ENCODE measurements at places on chromosomes 12 and 14.
A peak's percentile ranks its signal among the peaks of the same experiment; 100 is the strongest.

DNA sequence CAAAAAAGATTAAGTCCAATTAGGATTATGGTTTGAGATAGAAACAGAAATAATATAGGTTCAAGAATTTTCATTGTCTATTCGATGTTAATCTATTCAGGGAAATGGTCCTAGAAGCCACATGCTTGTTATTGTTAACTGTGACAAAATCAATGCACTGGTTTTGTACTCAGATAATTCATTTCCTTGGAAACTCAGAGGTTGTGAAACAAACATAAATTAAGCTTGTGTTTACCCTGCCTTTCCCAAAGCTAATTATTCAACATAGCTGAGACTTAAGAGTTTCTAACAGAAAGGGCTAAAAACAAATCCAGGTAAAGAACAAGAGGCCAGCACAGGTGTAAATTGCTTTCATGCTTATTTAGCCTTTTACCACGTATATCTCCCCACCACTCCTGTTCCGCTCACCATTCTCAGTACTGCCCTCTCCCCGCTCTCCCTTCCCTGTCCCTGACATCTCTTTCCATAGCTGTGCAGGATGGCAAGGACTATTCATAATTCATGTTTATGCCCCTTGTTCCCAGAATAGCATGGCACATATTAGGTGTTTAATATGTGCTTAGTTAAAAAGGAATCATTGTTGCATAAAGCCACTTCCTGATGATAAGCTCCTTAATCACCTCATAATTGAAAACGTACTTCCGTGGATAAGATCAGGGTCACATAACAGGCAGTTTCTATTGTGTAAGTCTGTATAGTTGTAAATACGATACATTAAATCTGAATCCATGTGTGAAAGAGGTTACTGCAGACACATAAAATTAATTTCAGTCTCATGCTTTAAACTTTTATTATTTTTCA is 131.8 kb upstream of the USP15 start:
- DNase-seq, result no peak

DNA sequence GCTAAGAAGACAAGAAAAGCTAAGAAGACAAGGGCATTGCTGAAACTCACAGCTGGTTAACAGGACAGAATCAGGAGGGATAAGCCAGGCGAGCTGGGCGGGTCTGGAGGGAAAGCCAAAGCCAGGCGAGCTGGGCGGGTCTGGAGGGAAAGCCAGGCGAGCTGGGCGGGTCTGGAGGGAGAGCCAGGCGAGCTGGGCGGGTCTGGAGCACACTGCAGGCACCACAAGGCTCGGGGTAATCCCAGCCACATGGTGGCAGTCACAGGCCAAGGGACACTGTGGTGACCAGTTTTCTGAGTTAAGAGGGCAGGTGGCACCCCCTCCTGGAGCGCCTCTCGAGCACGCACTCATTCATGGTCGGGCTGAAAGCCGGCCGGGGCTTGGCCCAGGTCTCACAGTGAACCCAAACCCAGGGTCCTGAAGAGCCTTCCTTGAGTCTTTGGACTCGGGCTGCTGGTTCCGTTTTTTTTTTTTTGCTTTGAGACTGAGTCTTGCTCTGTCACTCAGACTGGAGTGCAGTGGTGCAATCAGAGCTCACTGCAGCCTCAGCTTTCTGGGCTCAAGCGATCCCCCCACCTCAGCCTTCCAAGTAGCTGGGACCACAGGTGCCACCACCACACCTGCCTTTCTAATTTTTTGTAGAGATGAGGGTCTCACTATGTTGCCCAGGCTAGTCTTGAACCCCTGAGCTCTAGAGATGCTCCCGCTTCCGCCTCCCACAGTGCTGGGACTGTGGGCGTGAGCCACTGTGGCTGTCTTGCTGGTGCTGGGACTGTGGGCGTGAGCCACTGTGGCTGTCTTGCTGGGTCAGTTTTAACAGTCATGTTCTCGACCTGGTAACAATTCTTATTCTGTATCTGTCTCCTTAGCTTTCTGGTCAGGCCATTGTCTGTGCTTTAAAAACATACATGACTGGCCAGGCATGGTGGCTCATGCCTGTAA is 40.2 kb downstream of the HSP90AA1 start:
- peak; percentile 42 for DNase-seq

DNA sequence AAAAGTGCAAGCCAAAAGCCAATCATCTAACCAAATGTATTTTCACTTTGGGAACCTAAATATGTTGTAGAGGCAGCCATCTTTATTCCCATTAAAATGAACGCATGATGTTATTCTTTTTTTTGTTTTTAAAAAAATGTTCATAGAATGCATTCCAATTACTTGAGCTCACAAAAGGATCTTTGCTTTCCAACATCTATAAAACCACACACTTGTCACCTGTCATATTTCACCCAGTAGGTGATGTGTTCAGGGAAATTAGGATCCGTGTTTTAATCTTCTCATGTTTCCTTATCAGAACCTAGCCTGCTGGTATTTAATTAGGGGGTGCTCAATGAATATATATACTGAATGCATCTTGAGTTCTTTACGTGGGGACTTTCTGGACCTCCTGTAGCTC is 13.6 kb downstream of the TTC8 start:
- no peak for DNase-seq

DNA sequence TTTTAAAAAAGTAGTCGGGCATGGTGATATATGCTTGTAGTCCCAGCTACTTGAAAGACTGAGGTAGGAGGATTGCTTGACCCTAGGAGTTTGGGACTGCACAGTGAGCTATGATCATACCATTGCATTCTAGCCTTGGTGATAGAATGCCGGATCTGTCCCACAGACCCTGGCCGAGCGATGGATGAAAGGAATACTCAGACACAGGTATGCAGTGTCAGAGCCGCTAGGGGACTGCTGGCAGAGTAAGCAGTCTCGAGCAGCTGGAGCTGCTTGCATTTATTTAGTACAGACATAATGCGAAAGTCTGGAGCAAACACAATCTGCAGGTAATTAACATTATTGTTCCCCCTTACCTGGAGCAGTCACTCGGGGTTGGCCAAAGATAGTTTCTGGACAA is 18.6 kb downstream of the AICDA start:
- no peak for DNase-seq

- no peak for DNase-seq
These were observed 379.6 kb downstream of the FLRT2 start for GRCh38 chr14:85909581-85909980.

- DNase-seq, result no peak
These were observed 12.2 kb upstream of the MYH7 start for GRCh38 chr14:23447361-23448350.

- DNase-seq, result no peak
These were observed 15.4 kb upstream of the MIA2 start for GRCh38 chr14:39218171-39218769.

DNA sequence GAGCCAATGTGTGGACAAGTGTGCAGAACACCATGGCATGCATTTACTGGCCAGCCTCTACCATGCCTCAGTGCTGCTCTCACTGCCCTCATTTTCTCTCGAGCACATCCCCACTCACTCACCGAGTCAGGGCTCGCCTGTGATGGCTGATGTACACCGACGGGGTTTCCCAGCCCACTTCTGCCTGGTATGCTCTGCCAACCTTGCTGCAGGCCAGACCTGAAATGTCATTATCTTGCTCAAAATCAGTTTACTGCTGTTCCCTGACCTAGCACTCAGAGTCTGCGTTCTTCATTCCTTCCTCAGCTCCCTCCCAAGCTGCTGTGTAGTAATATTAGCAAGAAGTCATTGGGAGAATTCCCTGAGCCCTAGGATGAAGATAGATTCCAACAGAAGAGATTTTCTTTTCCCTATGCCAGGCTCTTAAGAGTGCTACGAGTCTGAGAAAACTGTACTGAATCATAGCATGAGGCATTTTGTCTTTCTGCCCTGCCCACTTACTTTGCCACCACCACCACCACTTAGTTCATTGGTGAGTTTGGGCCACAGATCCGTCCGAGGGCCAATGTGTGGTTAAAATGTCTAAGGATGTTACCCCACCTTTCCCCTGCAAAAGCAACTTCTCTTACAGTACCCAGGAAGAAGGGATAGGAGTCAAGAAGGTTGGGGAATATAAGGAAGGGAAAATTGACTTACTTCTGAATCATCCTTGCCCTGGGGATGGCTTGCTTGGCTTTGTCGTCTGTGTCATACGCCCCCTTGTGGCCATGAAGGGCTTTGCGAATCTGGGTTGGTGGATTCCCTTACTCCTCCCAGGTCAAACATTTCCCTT is 51.0 kb downstream of the BMAL2 start:
- peak; percentile 77 for DNase-seq

DNA sequence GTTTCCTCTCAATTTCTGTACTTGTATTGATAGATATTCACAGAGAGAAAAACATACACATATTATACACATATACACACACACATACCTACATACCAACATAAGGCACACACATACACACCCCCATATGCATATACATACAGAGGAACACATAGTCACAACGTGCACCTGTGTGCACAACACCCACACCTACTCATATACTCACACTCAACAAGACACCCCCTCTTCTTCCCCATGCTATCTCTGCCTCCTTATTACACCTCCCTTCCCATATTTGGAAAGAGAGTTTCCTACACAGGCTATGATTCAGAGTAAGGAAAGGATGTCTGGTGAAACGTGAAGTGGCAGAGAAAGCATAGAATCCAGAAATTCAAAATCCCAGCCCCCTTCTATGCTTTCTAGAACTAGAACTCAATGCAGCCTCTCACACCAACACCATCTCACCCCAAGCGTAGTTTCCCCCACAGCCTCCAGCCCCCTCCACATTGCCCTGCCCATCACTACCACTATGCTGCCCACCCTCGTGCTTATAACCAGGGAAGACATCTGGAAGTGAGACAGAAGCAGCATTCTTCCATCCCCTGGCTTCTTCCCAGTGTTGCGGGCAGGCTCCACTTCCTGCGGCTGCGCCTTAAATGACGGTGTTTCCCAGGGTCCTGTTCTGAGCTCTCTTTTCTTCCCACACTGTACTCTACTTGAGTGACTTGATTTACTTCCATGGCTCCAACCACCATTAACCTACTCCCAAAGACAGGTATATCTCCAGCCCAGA is 2.4 kb downstream of the RNASE8 start:
- DNase-seq, result no peak

- DNase-seq, result no peak
These were observed 62.3 kb downstream of the GCH1 start for GRCh38 chr14:54840336-54840735.

GRCh38 chr12:130421896-130422295 is 84.2 kb downstream of the PIWIL1 start:
- DNase-seq, result no peak

- DNase-seq, result no peak
These were observed 3.1 kb downstream of the PRKAB1 start for GRCh38 chr12:119671070-119671469.

- no peak for DNase-seq
These were observed 59.4 kb downstream of the TTC7B start for GRCh38 chr14:90756755-90757345.

- DNase-seq, result no peak
These were observed 17.6 kb upstream of the A2M start for GRCh38 chr12:9133216-9133916.

DNA sequence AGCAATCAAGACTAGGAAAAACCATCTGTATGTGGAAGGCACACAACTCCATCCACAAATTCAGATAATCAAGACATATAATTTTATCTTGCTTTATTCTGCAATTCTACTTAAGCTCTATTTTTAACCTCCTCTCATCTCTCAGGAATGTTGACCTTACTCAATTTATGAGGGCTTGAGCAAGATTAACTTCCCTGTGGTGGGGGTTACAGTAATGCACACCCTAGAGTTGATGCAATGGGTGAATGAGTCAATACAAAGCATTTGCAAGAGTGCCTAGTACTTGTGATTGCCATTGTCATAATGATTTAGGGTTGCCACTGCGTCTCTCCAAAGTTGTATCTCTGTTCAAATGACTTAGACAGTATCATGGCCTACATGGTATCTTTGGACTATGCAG is 1598.4 kb upstream of the TMEM132C start:
- DNase-seq, result no peak

DNA sequence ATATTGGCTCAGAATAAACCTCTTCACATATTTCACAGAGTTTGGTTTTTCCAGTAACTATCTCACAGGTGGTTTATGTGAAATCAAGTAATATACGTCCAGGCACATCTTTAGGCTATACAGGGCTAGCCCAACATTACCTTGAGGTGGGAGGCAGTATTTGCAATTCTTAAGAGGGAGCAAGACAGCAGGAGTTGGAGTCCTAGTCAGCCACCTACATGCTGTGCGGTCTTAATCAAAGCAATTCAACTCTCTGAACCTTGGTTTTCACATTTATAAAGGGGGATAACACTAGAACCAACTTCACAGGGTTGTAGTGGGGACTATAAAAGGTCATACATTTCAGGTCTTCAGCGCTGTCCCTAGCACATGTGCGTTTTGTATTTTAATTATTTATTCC is 73.5 kb upstream of the FICD start:
- DNase-seq, result no peak

DNA sequence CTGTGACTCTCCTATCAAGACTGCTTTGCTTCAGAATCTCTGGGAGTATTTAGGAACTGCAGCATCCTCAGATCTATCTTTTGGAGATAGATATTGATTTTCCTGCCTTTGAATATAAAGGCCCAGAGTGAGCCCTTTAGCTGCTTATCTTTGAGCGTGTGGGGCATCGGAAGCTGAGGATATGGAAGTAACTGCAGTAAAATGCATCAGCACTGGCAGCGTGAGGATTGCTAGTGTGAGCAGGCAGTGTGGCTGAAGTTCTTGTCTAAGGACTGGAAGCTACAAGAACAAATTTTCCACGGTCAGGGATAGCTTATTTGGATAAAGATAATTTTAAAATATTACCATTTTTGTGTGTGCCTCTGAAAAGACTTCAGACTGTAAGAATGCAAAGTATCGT is 474.7 kb downstream of the NPAS3 start:
- no peak for DNase-seq

DNA sequence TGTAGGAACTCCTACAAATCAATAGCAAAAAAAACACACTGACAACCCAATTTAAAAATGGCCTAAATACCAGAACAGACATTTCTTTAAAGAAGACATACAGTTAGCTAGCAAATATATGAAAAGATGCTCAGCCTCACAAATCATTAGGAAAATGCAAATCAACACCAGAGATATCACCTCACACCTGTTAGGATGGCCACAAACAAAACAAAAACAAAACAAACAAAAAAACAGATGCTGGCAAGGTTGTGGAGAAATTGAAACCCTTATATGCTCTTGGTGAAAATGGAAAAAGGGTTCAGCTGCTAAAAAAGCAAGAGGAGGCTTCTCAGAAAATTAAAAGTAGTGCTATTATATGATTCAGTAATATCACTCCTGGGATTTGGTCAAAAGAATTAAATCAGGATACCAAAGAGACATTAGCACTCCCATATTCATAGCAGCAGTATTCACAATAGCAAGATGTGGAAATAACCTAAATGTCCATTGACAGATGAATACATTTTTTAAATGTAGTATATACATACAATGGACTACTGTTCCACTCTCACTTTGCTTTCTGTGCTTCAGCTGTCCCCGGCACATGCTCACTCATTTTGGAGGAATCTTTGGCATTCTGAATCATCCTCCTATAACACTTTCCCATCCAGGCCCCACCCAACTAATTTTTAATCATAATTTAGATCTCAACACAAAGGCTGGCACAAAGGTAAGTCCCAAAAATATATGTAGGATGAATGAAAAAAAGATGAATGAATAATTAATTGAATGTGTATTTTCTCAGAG is 99.1 kb downstream of the SYT1 start:
- DNase-seq, result no peak

- peak; percentile 58 for DNase-seq
These were observed 1.5 kb upstream of the SUPT16H start for GRCh38 chr14:21385188-21385904.
